ENCODE measurements at places on chromosomes 6 and 20.

DNA sequence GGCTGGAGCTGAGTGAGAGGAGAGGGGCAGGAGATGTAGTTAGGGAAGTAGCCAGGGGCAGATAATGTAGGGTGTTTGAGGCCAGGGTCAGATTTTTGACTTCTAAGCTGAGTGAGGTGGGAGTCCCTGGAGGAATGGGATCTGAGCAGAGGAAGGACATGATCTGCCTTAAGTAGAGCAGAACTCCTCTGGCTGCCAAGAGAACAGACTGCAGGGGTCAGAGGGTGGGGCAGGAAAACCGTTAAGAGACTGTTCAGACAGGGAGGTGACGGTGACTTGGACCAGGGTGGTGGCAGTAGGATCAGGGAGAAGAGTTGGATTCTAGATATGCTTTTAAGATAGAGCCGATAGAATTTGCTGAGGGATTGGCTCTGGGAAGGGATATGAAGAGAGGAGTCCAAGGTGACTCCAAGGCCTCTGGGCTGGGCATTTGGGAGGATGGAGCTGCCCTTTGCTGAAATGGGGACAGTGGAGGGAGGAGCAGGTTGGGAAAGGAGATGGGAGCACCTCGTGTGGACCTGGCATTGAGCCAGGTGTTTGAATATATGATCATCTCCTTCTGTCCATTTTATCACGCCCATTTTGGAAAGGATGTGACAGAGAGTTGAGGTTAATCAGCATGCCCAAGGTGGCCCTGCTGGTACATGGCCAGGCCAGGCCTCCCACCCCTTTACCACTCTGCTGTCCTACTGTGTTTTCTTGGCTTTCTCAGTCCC lies 18.8 kb downstream of the EYA2 start:
- no peak for DNase-seq

- DNase-seq = no peak
These were observed 80.9 kb downstream of the RNGTT start for GRCh38 chr6:88882536-88882935.

- DNase-seq = peak; percentile 27
These were observed 118.0 kb downstream of the OPRM1 start for GRCh38 chr6:154157082-154157481.

- no peak for DNase-seq
These were observed 69.9 kb downstream of the SESN1 start for GRCh38 chr6:109024784-109025183.

- peak; percentile 13 for DNase-seq
These were observed 243.3 kb downstream of the PREX1 start for GRCh38 chr20:48584391-48585060.

DNA sequence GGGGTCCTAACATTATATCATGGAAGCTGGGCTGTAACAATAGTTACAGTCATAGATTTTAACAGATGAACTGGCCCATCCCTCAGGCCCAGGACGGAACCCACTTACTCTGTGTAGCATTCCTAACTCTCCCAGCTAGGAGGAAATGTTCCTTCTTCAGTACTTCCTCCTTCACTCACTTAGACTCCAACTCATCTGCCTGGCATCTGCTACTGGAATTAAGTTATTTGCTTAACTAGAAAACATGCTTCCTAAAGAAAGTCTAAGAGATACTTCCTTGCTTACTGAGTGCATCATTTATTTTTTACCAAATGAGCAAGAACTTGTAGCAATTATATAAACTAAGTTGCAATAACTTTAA lies 20.5 kb downstream of the GCLC start:
- DNase-seq = no peak

- DNase-seq = peak; percentile 14
These were observed 164.3 kb upstream of the MLN start for GRCh38 chr6:33967966-33968724.

- no peak for DNase-seq
These were observed 1.6 kb upstream of the ATP5F1E start for GRCh38 chr20:59033616-59034165.

DNA sequence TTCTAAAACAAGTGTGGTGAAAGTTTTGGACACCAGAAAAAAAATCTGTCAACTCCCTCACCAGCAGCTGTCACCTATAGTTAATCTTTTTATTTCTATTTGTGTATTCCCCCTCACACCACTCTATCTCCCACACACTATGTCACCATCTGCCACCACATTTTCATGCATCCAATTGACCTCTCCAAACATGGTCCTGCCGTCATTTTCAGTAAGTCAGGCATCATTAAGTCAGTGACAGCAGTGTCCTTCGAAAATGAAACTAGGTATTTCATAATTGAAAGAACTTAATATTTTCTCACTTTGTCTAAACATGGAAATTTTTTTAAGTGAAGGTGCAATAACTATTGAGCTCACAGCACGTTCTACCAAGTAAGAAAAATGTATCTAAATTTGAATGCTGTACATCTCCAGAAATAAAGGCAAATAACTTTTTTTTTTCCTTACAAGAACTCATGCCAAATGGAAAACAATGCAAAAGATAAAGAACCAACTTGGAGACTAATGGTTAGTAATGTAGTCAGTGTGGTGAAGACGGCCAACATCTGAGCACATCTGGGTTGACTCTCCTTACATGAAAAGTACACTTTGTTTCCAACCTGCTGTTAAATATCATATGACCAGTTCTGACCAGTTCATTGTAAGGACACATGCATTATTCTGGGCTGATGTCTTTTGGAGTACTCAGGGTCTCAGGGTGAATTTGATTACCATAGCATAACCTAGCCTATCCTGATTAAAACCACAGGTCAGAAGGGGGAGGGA lies 623.3 kb upstream of the MANEA start:
- DNase-seq = no peak

DNA sequence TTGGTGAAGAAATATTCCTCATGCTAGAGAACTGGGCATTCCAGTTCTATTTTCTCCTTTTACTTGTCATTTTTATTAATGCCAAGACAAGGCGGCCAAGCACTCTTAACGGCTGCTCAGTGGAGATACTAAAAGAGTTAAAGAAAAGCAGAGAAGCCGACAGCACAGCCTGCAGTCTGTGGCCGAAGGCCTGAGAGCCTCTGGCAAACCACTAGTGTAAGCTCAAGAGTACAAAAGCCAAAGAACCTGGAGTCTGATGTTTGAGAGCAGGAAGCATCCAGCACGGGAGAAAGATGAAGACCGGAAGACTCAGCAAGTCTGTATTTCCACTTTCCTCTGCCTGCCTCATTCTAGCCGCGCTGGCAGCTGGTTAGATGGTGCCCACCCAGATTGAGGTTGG lies 167.1 kb upstream of the FUT9 start:
- no peak for DNase-seq

DNA sequence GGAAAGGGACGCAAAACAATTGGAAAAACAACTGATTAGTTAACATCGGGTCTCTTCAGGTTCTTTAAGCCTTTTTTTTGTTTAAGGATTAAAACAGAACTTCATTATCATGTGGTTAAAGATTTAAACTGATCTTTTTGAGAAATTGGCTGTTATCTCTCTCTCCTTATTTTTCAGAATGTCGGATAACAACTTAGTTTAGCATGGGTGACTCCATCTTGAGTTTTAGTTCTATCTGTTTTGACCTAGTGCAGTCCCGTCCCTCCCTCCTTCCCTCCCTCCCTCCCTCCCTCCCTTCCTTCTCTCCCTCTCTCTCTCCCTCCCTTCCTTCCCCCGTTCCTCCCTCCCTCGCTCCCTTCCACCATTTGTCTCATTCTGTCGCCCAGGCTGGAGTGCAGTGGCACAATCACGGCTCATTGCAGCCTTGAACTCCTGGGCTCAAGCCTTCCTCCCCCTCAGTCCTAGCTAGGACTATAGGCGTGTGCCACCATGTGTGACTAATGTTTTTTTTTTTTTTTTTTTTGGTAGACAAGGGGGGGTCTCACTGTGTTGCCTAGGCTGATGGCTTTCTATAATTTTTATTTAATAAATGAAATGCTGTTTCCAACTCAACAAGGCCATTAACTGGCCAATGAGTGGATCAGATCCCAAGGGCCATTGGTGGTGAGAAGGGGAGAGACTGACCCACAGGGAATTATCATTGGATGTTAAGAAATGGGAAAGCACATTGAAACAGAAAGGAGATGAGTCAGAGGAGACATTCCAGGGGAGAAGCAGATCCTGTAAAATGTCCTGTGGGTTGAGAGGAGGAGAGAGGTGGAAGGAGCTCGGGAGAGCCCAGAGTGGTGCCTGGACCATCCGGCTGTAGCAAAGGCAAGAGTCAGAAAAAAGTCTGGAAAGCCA lies 13.6 kb downstream of the BAK1 start:
- no peak for DNase-seq

DNA sequence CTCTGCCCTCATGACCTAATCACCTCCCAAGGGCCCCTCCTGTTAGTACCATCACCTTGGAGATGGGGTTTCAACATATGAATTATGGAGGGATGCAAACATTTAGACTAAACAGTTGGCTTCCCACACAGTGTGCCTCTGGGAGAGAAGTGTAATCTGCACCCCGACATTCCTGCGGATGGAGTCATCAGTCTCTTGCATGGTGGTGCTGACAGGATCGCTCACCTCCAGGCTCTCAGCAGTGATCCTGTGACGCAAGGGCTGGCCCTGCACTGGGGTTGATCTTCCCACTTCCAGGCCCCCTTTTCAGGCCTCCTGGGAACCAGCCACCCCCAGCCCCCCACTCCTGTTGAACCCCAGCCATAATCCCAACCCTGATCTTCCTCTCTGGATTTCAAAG lies 16.0 kb upstream of the PI16 start:
- DNase-seq = no peak

DNA sequence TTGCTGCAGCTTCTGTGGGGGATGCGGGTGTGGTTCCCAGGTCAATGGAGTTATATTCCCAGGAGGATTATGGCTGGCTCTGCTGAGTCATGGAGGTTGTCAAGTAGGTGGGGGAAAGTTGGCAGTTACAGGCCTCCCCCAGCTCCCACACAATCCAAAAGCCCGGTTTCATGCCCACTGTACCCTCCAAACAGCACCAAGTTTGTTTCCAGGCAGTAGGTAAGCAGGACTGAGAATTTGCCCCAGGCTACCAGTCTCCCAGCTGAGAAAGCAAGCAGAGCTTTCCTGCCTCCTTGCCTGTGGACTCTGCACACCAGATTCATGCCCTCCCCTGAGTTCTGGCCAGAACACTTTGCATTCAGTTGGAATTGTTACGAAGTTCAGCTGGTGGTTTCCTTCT lies 578.2 kb downstream of the MEI4 start:
- DNase-seq = no peak

DNA sequence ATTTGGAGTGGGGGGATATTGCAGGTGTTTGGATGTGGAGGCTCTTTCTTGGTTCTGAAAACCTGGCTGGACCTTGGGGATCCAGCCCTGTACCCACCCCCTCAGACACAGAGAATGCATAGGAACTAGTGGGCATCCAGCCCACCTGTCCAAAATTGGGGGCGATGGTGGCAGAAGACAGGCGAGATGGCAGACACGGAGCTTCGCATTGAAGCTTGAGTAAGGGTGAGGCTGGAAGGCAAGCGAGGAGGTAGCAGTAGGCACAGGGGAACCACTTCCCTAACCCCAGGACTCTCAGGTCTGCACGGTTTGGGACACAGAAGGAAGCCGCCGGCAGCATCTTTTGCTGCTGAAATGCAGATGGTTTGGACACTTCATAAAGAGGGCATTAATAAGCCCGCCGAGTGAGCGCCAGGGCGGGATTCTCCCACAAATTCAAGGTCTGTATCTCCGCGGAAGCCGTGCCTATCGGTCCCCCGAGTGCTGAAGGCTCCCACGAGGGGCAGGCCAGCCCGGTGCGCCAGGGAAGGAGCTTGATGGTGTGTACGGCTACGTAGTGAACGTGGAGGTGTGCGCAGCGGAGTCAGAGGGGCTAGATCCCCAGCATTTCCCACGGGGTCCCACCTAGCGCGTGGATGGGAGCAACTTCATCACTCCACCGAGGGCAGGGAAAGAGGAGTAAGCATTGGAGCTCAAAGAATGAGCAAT lies 1.6 kb upstream of the FOXA2 start:
- DNase-seq = no peak

- DNase-seq = no peak
These were observed 1.7 kb upstream of the ULBP2 start for GRCh38 chr6:149939909-149940671.

DNA sequence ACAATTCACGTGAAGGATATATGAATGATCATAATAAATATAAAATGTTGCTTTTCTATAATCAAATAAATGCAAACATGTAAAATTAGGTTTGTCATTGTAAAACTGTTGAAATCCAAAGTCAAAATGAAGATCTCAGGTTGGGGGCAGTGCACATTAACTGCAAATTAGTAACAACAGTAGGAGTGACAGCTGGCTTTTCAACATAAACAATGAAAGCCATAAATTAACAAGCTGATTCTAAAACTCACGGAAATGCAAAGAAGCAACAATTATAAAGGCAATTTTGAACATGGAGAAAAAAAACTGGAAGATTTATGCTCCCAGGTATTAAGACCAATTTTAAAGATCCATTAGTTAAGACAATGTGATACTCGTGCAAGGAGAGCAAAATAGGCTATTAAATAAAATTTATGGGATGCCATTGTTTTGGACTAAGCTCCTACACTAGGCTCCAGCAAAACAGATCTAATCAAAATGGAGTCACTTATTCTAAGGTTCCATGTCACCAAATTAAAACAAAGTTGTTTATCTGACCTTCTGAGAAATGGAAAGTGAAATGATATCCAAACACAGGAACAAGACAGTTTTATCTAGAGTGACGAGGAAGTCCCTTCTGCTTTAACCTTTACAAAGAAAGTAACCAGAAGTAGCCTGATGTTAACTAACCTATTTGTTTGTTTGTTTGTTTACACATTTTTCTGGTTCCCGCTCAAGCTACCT lies 770.8 kb downstream of the EPHA7 start:
- no peak for DNase-seq

GRCh38 chr6:38510205-38510604 lies 129.5 kb downstream of the BTBD9 start:
- no peak for DNase-seq

- DNase-seq = no peak
These were observed 55.7 kb downstream of the MAFB start for GRCh38 chr20:40633123-40633850.

DNA sequence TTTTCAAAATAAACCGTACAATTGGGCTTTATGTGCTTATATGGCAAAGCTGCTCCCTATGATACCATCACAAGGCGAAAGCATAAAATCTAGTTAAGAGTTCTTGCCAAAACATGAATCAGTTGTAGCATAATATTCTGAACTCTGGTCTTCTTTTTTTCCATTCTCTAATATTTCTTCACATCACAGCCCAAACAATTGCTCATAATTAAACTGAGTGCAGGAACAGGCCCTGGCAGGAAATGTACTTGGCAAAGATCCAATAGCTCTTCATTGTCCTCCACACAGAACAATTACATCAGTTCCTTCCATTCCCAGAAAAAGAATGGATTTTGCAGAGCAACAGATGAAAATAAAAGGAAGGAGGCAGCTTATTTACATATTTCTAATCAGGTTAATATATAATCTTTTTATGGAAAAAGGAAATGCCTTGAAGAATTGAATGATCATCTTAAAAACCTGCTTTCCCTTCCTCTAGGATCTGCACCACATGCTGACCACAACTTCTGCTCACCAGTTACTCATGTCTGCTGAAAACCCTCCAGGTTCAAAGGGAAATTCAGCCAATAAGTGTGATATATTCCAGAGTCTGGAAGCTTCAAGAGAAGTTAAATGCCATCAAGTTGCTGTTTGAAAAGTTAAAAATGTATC lies 123.3 kb upstream of the COL21A1 start:
- DNase-seq = no peak

Data from activated naive CD4-positive, alpha-beta T cell treated with anti-CD3 and anti-CD28 coated beads, Interleukin-2, amount 10 ng/mL, durations not matched to agents 7 days and 5 days (primary cell).